ENCODE measurements at places on chromosomes 1 and 21. TPM values are rescaled to one million over a fixed set of nuclear protein-coding genes. Genes with fewer than 3 reads are reported as not detected.

DNA sequence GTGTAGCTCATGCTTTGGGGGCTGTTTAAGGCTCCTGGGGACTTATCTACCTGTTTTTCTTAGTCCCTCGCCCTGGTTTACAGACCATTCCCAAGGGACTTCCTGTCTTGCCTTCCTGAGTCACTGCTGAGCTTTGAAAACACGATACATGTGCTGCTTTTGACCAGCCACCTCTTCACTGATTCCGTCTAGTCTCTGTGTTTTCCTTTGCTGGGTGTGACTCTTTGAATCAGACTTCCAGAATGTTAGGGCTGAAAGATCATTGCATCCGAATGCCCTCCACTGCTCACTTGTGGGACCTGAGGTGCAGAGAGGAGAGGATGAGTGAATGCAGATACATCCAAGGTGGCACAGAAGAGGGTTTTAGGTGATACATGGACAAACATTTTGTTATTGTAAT lies 35.4 kb upstream of the CITED4 start:
- no peaks in the 10 kb centered on the region for H3K36me3 ChIP-seq
- peaks cover 28% of the 10 kb centered on the region for H3K4me1 ChIP-seq
- peak overlapping the region; percentile 65 for H3K27ac ChIP-seq
- DNase-seq, result peak; percentile 25
- H3K4me3 ChIP-seq, result no peak overlapping the region

DNA sequence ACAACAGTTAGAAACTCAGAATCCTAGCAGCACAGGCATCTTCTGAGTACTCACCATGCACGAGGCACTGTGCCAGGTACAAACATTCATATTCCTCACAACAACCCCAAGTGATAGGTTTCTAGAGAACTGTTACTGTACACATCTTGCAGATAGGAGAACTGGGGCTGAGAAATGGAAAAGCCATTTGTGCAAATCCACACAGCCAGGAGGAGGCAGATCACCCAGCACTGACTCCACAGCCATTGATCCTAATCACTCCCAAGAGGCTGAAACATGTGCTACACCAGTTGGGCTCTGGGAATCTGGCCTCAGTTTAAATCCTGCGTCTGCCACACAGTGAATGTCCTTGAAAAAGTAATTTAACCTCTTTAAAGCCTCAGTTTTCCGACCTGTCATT lies 151.0 kb downstream of the ST6GALNAC5 start:
- no peaks in the 10 kb centered on the region for H3K27me3 ChIP-seq
- H3K4me3 ChIP-seq, result no peak overlapping the region
- no peaks in the 10 kb centered on the region for H3K36me3 ChIP-seq
- no peak for DNase-seq

DNA sequence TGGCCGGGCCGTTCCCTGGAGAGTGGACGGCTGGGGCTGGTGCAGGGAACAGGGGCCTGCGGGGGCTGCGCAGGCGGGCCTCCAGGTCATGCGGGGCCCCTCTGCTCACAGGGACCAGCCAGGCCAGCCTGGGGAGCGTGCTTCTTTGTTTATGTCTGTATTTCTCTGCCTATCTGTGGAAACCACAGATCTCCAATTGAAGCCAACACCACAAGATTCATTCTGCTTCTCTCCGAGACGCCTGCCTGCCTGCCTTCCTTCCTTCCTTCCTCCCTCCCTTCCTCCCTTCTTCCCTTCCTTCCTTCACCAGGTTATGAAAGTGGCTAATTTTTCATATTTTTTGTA lies 39.9 kb upstream of the HMGN1 start:
- peaks cover 19% of the 10 kb centered on the region for H3K4me1 ChIP-seq
- peak overlapping the region; percentile 48 for H3K27ac ChIP-seq
- no peaks in the 10 kb centered on the region for H3K36me3 ChIP-seq
- no peak overlapping the region for H3K4me3 ChIP-seq
- no peak for DNase-seq

DNA sequence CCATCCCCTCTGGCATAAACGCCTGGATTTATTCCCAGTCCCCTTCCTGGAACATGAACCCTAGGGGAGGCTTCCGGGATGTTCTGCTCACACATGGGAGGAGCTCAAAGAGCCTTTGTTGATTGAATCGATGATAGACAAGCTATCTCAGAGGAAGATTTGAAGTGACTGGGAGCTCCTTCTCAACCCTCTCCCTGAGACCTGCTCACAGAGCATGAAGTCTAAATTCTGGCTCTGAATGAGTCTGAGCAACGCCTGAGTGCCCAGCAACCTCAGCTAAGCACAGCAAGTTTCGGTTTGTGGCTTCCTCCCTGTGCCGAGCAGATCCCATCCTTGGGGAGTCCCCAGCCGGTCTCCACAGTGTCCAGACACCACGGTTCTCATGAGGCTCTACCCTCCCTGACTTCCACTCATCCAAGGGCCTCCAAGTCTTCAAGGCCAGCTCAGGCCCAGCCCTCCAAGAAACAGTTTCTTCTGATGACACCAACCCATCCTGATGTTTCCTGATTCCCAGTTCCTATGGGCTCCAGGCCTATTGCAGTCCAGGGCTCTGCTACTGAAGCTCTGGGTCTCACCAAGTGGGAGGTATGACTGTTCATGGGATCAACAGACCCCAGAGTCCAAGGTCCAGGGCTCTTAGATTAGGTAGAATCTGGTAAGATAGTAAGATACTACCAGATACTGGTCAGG lies 190.8 kb downstream of the DYRK1A start:
- H3K4me3 ChIP-seq, result no peak overlapping the region
- H3K36me3 ChIP-seq, result no peaks in the 10 kb centered on the region
- H3K4me1 ChIP-seq, result peaks cover 5% of the 10 kb centered on the region
- no peak overlapping the region for H3K27ac ChIP-seq
- no peaks in the 10 kb centered on the region for H3K27me3 ChIP-seq

GRCh38 chr1:221458447-221459156 lies 283.3 kb downstream of the DUSP10 start:
- H3K36me3 ChIP-seq, result no peaks in the 10 kb centered on the region
- no peak overlapping the region for H3K27ac ChIP-seq
- no peak overlapping the region for H3K4me3 ChIP-seq
- no peaks in the 10 kb centered on the region for H3K4me1 ChIP-seq
- no peak for DNase-seq

GRCh38 chr1:41840592-41841246 lies 78.0 kb downstream of the HIVEP3 start:
- DNase-seq, result no peak
- no peaks in the 10 kb centered on the region for H3K36me3 ChIP-seq
- no peaks in the 10 kb centered on the region for H3K27me3 ChIP-seq
- no peak overlapping the region for H3K4me3 ChIP-seq

GRCh38 chr1:80113168-80114038 lies 1106.9 kb upstream of the ADGRL4 start:
- DNase-seq, result no peak
- no peak overlapping the region for H3K27ac ChIP-seq
- H3K27me3 ChIP-seq, result no peaks in the 10 kb centered on the region
- H3K4me1 ChIP-seq, result no peaks in the 10 kb centered on the region

DNA sequence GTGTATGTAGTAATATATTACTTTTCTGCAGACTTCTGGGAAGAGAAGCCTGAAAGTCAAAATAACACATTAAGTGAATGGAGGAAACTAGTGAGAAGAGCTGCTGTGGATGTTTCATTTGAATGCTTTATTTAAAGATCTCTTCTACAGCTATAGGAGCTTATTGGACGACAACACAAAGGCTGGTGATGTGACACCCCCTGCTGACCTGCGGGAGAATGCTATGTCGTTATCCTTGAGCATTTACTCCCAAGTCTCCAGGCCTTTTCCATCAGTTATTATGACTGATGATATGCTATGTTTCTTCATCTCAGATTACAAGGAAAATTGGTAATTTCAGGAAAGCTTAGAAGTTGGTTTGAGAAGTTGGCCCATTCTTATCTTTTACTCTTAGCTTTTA lies 22.3 kb upstream of the PLA2G4A start:
- H3K27me3 ChIP-seq, result no peaks in the 10 kb centered on the region
- no peaks in the 10 kb centered on the region for H3K36me3 ChIP-seq
- H3K27ac ChIP-seq, result no peak overlapping the region
- no peaks in the 10 kb centered on the region for H3K4me1 ChIP-seq
- DNase-seq, result no peak
- no peak overlapping the region for H3K4me3 ChIP-seq

- peaks cover 36% of the 10 kb centered on the region for H3K4me1 ChIP-seq
- H3K4me3 ChIP-seq, result peak overlapping the region; percentile 92
- H3K36me3 ChIP-seq, result no peaks in the 10 kb centered on the region
- DNase-seq, result no peak
Measured at GRCh38 chr1:155321639-155322503, 1.2 kb downstream of the RUSC1 start.

DNA sequence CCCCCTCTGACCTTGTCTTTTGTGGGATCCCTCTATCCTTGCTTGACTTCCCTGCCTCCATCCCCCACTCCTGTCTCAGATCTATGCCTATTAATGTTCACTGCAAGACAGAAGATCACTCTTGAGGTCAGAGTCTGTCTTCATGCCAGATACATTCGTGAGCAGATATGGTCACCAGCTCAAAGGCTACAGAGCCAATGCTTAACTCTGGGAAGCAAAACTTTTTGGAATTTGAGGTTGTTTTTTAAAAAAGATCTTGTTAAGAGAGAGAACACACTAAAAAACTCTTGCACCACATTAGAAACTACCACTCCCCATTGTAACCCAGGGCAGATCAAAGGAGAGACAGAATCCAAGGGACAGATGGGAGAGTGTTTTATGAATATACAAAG lies 17.1 kb upstream of the A3GALT2 start:
- DNase-seq, result no peak
- H3K27me3 ChIP-seq, result no peaks in the 10 kb centered on the region
- peak overlapping the region; percentile 93 for H3K27ac ChIP-seq
- no peak overlapping the region for H3K4me3 ChIP-seq

DNA sequence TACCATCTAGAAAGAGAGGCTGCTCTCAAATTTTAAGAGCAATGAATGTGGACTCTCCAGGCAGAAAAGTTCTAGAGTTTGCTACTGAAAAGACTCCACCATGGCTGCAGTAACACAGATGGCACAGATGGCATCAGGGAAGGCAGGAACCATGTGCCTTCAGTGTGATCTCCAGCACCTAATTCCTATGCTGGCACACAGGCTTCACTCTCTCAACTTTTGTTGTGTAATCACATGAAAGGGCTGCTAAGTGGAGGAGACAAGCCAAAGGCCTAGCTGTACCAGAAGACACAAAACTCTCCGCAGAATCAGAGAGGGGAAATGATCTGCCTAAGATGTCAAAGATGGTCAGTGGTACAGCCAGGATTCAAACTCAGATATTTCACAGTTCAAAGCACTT lies 31.1 kb downstream of the ERI3 start:
- no peak for DNase-seq
- H3K27ac ChIP-seq, result no peak overlapping the region
- no peak overlapping the region for H3K4me3 ChIP-seq
- H3K27me3 ChIP-seq, result no peaks in the 10 kb centered on the region
- 0 out of 2 replicates have a peak, but pooled peaks cover 3% of the 10 kb centered on the region for H3K36me3 ChIP-seq

DNA sequence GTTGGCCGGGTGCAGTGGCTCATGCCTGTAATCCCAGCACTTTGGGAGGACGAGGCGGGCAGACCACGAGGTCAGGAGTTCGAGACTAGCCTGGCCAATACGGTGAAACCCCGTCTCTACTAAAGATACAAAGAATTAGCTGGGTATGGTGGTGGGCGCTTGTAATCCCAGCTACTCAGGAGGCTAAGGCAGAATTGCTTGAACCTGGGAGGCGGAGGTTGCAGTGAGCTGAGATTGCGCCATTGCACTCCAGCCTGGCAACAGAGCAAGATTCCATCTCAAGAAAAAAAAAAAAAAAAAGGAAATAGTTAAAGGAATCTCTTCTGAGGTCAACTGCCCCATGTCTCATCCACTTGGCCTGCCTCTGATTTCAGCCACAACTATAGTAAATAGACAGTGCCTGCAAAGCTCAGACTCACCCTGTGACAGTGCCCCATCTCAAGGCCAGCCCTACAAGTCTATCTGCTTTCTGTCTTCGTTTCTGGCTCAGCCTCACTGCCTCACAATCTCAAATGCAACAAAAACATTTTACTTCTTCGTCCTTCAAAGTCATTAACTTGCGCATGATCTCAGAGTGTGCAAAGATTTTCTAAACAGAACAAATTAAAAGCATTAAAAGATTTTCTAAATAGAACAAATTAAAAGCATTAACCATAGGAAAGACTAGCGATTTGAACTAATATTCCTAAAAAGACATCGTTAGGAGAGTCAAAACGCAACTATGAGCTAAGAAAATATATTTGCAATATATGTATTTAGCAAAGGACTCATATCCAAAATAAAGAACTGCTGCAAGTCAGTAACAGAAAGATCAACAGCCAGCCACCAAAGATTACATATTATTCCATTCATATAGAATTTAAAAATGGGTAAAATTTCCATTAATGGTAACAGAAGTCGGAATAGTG lies 65.0 kb upstream of the PRDX6 start:
- DNase-seq, result no peak
- no peaks in the 10 kb centered on the region for H3K36me3 ChIP-seq
- H3K4me3 ChIP-seq, result no peak overlapping the region
- no peaks in the 10 kb centered on the region for H3K4me1 ChIP-seq

GRCh38 chr1:165884690-165885304 lies 57.4 kb downstream of the UCK2 start:
- no peaks in the 10 kb centered on the region for H3K36me3 ChIP-seq
- H3K27me3 ChIP-seq, result no peaks in the 10 kb centered on the region
- H3K27ac ChIP-seq, result no peak overlapping the region
- H3K4me3 ChIP-seq, result no peak overlapping the region

- H3K4me1 ChIP-seq, result no peaks in the 10 kb centered on the region
- H3K27ac ChIP-seq, result no peak overlapping the region
- H3K4me3 ChIP-seq, result no peak overlapping the region
- H3K27me3 ChIP-seq, result no peaks in the 10 kb centered on the region
- H3K36me3 ChIP-seq, result no peaks in the 10 kb centered on the region
Measured at GRCh38 chr1:245207056-245207638, 52.4 kb downstream of the KIF26B start.

DNA sequence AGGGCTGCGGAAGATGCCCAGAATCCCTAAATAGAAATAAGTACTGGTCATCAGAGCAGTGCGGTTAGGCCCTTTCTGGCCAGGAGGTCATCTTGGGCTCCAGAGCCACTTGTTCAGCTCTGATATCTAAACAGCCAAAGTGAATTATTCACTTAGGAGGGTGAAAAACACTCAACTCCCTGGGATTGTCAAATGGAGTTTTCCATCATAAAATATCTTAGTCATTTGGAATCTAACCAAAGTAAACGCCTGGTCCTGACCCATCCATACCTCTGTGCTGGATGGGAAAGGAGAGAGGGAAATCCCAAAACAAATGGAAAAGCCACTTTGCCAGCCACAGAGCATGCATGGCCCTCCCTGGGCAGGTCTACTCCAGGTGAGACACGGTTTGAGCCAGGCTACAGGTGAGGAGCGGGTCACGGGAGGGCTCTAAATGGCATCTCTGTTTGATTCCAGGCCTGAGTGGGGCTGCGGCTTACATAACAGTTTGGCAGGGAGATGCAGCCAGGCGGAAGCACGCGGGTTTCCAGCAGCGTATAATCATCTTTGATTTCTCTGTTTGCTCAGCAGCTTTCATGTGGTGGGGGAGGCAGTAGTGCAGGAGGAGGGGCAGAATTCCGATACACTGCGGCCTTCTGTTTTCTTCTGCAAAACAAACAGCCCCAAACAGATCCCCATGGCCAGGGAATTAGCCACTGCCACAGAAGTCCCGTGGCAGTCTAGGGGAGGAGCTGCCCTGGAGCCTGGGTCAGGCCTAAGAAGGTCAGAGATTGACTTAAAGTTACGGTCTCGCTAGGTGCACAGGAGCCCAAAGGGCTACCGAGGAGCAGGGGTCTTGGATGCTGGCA lies 59.1 kb upstream of the ZNF648 start:
- H3K27me3 ChIP-seq, result no peaks in the 10 kb centered on the region
- DNase-seq, result no peak
- no peak overlapping the region for H3K27ac ChIP-seq
- no peaks in the 10 kb centered on the region for H3K4me1 ChIP-seq
- H3K36me3 ChIP-seq, result no peaks in the 10 kb centered on the region
- H3K4me3 ChIP-seq, result no peak overlapping the region

IVL gene
- not detected for total RNA-seq

LCK gene
- 0.57 TPM for total RNA-seq

ABCA4 gene
- total RNA-seq, result 1.5 TPM

FOXD2 gene
- 2.2 TPM for total RNA-seq

S100A5 gene
- 0.72 TPM for total RNA-seq

LCE3D gene
- not detected for total RNA-seq

CDC7 gene
- 30.1 TPM for total RNA-seq

TCHH gene
- total RNA-seq, result 0.28 TPM
